ENCODE measurements at places on chromosomes 7 and 10.

DNA sequence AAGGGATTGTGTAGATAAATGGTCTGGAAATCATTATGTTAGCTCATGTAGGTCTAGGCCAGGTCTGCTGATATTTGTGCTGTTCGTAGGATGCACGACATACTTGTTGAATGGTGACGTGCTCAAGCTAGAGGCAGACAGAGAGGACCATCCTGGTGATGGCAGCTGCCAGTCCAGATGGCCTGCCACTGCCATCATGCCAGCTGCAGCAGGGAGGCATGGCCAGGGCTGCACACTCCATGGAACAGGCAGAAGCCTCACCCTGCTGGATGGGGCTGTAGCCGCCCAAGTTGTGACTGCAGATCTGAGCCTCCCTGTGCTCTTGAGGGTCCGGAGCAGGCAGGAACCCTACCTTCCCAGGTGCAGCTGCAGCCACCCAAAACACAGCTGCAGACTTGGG is 80.3 kb downstream of the SPDYE5 start:
- peak; percentile 78 for DNase-seq

- DNase-seq, result no peak
Observed at GRCh38 chr7:24778543-24779282, 21.4 kb upstream of the GSDME start.

DNA sequence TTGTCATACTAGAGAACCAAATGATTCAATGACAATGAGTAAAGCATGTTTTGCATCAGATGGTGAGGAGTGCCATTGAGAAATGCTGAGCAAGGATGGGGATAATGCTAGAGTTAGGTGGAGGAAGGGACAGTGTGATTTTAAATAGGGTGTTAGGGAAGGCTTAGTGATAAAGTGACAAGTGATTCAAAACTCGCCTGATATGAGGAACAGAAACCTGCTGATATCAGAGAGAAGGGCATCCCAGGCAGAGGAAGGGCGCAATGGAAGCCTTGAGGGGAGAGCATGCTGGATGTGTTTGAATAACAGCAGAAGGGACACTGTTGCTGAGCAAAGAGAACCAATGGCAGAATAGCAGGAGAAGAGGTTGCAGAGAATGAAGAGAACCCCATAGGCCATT is 196.2 kb downstream of the NRG3 start:
- no peak for DNase-seq

- DNase-seq, result no peak
Observed at GRCh38 chr10:15587271-15587670, 132.5 kb downstream of the ITGA8 start.

DNA sequence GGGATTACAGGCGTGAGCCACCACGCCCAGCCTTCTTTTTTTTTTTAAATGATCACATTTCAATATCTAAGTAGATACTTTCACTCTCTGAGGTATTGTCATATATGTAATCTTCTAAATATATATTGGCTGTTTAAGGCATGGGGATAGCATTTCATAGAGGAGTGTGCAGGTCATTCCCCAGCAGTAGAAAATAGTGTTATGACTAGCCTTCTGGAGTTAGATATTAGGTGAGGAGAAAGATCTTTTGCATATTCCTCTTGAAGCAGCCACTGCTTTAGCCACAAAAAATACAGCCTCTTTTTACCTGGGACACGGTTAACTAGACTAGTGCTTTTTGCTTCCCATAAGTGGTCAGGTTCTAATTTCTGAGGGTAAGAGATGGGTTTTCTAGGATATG is 28.9 kb downstream of the ADD3 start:
- no peak for DNase-seq

- DNase-seq, result no peak
Observed at GRCh38 chr7:126026421-126027088, 1096.9 kb upstream of the POT1 start.

DNA sequence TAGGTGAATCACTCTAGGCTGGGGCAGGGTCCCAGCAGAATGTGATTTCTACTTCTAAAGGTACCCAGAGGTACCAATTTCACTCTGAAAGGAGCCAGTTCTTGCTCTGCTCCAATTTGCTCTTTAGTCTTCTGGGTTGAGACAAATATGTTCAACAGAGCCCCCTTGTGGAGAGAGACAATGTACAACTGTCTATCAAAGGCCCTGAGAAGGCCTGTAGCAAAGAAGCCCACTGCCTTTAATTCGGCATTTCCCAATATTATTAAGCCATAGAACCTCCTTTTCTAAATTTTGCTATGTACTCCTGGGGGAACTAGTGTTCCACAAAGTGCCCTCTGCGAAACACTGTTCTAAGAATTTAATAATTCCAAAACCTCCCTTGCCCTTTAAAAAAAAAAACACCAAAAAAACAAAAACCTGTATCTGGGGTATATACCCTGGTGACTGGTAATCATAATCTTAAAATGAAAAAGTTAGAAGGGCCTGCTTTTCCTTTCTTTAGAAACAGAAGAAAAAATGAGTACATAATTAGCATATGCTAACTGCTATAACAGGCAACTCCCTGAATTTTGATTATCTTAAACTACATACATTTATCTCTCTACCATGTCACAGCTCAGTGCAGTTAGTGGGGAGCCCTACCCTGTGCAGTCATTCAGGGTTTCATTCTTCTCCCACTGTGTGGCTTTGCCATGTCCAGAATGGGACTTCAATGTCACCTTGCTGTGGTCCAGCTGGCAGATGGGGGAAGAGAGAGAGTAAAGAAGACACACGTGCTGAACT is 160.9 kb upstream of the BMPER start:
- no peak for DNase-seq

GRCh38 chr7:24325708-24326107 is 41.7 kb downstream of the NPY start:
- no peak for DNase-seq

DNA sequence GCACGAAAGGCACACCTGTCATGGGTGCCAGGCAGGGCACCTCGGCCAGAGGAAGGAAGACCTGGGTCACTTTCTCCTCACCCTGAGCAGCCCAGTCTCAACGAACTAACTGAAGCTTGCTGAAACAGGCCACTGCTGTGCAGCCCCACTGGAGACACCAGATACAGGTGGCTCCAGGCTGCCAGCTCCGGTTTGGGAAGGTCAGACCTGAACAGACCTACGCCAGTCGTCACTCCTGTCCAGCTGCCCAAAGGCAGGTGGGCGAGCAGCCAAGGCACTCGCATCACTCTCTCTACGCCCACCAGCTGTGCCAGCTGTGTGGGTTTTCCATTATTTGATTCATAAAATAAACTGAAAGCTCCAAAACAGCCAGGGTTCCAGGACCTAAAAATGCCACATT is 256.1 kb downstream of the ZMYND11 start:
- DNase-seq, result no peak

DNA sequence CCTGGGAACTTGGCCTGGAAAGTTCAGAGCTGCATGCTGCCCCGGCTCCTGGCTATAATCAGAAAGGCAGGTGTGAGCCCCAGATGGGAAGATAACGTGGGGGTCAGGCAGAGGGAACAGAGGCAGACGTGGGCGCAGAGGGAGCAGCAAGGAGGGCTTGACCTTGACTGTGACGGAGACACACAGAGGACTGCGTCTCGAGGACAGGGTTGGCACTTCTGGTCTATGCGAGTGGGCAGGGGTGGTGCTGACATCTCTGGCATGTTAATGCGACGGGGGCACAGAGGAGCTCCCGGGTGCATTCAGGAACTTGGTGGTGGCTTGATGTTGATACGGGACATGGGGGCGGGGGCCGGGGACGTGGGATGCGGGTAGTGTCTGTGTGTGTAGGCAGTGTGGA is 232.1 kb upstream of the GRB10 start:
- no peak for DNase-seq

- no peak for DNase-seq
Observed at GRCh38 chr10:73015779-73016178, 61.2 kb upstream of the PLA2G12B start.

GRCh38 chr7:68813551-68814080 is 784.7 kb upstream of the AUTS2 start:
- no peak for DNase-seq

- no peak for DNase-seq
Observed at GRCh38 chr10:7532723-7533498, 122.1 kb upstream of the SFMBT2 start.

DNA sequence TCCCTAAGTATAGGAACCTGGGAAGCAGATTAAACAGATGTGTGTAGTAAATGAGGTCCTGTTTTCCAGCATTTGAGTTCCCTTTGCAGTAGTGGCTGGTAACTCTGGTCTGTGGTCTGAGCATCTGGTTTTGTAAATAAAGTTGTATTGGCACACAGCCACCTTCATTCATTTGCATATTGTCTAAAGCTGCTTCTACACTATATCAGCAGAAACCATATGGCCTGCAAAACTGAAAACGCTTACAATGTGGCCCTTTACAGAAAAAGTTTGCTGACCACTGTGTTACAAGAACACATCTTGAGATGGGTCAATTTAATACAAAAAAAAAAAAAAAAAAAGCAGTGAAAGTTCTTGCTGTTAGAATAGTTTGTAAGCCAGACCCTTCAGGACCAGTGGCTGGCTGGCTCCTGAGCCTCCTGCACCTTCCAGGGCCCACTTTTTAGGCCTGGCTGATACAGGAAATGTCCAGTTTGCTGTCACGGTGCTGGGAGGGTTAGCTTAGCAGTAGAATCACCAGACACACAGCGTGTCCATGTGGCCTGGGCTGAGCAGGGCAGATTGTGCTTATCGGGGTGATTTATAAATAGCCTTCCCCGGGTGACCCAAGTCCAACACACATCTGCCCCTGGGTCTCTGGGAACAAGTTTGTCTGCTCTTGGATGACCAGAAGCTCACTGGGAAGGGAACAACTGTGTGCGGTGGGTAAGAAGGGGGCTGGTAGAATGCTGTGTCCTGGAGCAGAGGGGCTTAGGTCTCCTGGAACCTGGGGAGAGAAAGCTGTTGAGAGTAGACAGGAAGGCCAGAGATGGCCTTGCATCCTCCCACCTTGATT is 1.4 kb downstream of the C10orf71 start:
- no peak for DNase-seq

DNA sequence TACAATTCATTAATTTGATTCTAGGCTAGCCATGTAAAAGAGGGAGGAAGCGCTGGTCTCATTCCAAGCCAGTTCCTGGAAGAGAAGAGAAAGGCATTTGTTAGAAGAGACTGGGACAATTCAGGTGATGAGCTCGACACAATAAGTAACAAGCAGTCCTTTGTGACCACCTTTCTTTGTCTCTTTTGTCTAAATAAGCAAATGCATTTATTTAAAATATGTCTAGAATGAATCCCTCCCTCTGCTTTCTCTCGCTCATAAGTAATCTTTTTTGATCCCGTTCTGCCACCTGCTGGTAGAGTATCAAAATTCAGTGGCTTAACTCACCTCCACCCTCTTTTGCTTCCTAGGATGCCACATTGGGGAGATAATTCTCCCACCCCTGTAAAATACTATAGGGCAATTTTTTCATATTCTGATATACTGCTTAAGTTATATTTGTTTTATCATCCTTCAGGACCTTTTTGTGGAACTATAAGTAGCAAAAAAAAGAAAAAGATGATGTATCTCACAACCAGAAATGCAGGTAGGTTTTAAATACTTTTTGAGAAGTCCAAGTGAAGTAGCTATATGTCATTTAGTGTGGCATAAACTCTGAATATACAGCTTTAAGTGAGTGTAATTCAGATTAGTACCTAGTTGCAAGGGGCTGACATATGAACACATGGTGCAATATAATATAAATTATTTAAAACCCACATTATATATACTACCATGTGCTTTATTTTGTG is 91.5 kb downstream of the GSDME start:
- DNase-seq, result peak; percentile 5

DNA sequence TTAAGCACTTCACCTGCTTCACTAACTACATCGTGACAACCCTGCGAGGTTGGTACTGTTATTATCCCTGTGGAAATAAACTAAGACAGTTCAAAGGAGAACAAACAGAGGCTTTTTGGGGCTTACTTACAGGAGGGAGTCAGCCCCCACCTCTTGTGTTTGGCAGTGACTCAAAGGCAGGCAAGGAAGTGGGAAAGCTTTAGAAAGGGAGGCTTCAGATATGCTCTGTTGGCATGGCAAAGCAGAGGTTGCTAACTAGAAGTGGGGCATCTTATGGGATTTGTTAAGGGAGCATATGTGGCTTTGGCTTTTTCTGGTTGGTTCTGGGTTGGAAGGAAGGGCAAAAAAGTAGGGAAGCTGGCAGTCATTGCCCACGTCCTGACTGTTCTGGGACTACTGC is 84.8 kb upstream of the AOAH start:
- DNase-seq, result no peak
